Ureter (tissue), 1 donor: ENCODE measurements at places on chromosomes 2 and 18. TPM values are rescaled to one million over a fixed set of nuclear protein-coding genes. Genes with fewer than 3 reads are reported as not detected.

- DNase-seq = no peak
Observed at GRCh38 chr2:55164534-55165480, 67.3 kb downstream of the CLHC1 start.

DNA sequence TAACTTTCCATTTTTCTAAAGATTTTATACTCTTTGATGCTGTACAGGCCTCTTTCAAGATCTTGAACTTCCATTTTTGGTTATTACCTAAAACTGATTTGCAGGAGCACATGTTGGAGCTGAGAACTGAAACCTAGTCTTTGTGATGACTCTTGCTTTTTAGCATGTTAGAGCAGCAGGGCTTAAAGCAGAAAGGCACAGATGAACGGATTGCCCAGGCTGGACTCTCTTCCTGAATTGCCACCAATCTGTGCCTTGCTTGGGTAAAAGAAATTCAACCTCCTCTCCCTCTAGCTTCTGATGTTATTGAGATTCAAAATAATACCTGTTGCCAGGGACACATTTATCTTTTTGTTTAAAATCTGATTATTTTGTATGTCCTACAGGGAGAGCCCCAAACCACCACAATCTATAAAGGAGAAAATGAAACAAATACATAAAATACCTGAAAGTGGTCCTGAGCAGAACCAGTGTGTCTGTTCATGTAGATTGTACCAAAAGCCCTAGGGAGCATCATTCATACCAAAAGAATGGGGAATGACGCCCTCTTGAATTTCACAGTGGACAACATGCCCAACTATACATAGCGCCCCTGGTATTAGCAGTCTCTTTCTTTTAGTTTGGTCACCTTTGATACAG, 277.0 kb upstream of the MAP2 start:
- DNase-seq = no peak

DNA sequence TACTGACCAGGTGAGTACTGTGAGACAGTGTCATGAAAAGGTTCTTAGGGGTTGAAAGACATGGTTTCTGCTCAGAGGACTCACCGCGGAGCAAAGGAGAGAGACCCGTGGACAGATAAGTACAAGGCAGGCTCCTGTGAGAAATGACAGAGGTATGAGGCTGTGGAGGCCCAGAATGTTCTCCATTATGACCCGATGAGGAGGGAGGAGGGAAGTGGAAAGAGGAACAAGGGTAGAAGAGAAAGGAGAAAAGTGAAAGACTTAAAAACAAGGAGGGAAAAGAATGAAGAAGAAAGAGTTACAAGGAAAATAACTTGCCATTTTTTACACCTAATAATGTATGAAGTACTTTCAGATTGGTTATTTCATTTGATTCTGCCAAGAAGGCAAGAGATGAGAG, 29.8 kb downstream of the MAPRE3 start:
- DNase-seq = no peak

DNA sequence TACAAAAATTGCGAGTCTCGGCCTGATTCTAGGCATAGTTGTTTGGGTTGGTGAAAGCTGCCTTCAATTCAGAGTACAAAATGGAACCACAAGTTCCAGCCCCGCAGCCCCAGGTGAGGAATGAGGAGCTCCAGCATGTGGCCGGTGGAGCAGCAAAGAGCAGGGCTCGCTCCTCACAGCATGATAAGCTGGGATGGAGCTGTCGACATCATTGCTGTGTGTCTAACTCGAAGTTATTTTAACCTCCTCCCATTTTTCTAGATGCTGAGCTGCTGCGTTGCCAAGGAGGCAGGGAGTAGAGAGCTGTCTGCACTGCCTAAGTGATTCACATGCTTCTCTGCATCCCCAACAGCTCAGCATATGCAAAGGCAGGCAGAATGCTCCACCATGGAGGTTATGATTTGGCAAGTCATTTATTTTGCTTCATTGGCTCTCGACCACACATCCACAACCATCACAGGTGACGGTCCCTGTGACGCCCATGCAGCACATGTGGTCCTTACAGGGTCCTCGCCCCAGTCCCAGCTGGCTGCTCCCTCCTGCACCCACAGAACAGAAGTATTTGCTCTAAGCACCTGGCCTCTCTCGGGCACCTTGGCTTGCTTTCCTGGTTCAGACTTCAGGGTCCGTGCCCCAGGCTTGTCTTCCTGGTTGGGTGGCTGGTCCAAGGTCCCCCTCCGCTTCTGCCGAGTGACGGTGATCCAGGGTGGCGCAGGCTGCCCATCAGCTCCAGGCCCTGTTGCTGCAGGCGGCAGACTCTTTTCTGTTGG, 66.0 kb upstream of the MGAT4A start:
- DNase-seq = peak; percentile 30

GRCh38 chr2:72143441-72144273, 4.0 kb downstream of the CYP26B1 start:
- DNase-seq = no peak

DNA sequence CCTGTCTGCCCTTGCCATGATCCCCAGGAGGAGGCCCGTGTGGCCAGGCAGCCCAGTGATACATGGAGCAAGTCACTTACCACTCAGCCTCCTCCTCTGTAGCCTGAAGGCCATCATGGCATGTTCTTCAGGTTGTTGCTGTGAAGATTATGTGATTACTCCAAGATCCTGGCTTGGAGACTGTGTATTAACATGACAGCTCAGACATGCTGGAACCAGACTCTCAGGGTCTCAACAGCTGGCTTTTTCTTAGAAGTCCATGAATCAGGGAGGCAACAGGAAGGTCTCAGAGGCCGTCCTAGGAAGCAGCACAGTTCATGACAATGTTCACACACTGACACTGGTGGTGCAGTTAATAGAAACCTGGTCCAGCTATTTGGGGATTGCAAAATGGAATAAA, 158.6 kb upstream of the TWIST2 start:
- no peak for DNase-seq

- DNase-seq = no peak
Observed at GRCh38 chr18:13276530-13277520, 58.3 kb downstream of the LDLRAD4 start.

- DNase-seq = no peak
Observed at GRCh38 chr2:171521361-171522051, 768 bp upstream of the CYBRD1 start.

SLC9A4 gene
- 23.5 TPM for total RNA-seq

LBX2 gene
- total RNA-seq = 0.36 TPM

CFAP221 gene
- total RNA-seq = 2.8 TPM
